Nephron progenitor cell (in vitro differentiated cells): ENCODE measurements at places on chromosomes 2 and 18.
A peak's percentile ranks its signal among the peaks of the same experiment; 100 is the strongest.

DNA sequence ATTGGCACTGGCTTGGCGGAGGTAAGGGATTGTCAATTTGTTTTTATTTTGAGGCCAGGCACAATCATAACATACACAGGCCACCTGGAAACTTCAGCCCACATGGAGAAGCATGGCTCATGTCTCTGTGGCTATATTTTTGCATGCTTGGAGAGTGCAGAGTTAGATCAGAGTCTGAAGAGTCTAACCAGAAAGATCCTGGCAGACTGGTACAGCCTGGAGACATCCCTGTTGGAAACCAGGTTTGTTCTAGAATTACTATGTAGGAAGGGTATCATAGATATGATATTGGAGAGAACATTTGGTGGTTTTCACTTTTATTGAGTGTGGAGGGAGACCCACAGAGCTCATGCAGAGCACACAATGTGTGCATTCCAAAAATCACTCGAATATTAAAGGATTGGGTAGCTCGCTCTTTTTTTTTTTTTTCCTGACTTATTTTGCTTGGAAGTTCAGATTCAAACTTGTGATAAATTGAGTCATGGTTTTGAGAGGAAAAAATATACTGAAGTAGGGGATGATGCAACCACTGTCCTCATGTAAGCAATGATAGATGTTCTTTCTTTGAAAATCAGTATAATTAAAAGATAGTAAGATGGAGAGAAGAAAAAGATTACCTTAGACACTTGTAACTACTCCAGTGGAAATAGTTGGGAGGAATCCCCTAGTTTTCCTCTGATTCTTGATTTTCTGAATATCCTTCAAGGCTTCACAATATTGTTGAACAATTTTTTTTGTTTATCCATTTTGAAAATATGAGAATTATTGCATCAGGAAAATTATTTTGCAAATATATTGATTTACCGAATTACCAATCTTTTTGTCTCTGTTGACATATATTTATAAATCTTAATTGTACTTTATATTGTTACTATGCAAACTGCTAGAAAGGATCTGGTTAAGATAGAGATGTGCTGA lies 185.7 kb upstream of the ZEB2 start:
- DNase-seq: no peak

- no peak for DNase-seq
These were observed 50.5 kb downstream of the CCDC141 start for GRCh38 chr2:178999476-178999875.

DNA sequence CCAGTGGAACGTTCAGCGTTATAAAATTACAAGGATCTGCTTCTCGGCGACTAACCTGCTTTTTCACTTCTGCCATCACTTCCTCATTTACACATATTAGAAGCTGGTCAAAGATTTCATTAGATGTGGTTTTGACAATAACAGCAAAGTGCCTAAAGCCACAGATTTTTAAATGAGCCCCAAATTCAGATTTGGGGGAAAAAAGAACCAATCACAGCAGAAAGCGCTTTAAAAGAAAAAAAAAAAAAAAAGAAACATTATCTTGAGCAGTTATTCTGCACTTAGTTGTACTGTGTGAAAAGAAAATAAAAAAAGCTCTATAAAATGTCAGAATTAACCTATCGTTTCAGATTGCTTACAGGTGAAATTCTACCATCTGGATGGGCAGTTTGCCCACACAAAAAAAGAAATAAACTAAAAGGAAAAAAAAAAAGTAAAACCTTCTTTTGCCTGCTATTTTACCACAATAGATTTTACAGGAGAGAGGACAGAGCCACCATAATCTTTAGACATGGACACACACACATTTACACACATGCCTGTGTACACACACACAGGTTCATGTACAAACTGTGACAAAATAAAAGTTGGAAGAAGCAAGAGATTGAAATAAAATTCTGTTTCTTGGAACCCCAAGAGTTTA lies 167.2 kb downstream of the TCF4 start:
- DNase-seq: no peak

DNA sequence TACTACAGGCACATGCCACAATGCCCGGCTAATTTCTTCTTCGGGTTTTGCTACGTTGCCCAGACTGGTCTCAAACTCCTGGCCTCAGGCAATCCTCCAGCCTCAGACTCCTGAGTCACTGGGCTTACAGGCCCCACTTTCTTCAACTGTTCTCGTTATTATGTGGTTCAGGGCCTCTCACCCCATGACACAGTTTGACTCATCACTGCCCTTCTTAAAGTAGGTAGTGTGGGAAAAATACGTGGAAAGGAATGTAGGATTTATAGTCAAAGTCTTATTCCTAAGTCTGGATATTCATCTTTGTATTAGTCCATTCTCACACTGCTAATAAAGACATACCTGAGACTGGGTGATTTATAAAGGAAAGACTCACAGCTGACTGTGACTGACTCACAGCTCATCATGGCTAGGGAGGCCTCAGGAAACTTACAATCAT lies 19.4 kb downstream of the CENPA start:
- DNase-seq: no peak

DNA sequence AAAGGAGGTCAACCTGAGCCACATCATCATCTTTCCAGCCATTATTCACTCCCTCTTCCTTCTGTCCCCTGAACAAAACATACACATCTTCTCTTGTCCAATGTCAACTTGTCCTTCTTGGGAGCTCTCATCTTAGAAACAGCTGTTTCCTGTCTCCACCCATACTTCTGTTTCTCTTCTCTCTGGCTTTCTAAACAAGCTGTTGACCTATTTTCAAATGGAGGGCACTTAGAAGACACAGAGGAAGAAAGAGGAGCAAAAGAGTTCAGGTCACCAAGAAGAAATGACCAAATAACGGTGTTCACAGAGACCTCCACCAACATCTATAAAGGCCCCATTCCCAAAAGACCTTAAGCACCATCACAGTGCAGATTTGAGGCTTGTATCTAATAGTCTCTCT lies 355.9 kb upstream of the HNRNPA3 start:
- DNase-seq: no peak

- DNase-seq: no peak
These were observed 145.1 kb downstream of the KCNE4 start for GRCh38 chr2:223197046-223197445.

DNA sequence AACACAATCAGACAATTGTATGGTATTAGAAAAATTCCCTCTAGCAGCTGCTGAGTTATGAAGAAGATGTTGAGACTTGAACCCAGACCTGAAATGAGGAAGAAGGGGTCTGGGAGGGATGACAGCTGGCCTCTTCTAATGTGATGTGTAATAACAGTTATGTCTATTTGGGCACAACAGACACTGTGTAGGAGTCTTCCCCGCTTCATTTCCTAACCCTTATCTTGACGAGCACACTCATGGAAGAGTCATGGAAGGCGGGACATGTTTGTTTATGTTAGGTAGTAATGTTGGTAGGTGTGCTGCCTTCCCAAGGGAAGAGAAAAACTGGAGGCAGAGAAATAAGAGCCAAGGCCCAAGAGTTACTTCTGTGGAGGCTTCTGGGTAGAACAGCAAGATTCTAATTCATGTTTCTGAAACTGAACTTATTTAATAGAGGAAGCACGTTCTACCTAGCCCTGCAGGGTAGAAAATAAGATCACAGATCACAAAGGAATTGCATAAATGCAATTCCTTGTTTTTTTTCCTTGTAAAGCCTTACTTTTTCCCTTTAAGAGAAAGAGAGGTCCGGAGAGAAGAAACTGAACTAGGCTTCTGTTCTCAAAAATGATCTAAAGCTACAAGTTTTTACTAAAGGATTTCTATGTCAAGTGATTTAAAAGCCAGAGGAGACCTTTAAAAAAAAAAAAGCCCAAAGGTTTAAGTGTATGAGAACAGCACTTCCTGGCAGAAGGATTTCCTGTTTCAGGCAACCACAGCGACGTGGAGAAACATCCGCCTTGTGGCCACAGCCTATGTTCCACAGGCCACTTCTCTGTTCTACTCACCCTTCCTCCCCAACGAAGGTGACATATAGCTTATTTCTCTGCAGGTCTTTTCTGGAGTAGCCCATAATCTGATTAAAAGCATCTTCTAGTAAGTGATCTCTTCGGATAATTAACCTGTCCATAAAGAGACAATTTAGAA lies 68.5 kb upstream of the STK17B start:
- no peak for DNase-seq

DNA sequence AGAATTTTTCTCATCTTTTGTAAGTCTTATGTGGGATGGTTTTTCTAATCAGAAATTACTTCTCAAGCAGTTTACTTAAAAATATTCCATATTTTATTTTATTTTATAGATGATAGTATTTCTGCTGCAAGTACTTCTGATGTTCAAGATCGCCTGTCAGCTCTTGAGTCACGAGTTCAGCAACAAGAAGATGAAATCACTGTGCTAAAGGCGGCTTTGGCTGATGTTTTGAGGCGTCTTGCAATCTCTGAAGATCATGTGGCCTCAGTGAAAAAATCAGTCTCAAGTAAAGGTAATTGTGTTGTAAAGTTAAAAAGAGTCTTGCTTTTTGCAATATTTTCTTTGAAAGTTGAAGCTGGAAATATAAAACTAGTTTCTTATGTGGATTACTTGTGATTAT lies 76.2 kb downstream of the EML4 start:
- no peak for DNase-seq

DNA sequence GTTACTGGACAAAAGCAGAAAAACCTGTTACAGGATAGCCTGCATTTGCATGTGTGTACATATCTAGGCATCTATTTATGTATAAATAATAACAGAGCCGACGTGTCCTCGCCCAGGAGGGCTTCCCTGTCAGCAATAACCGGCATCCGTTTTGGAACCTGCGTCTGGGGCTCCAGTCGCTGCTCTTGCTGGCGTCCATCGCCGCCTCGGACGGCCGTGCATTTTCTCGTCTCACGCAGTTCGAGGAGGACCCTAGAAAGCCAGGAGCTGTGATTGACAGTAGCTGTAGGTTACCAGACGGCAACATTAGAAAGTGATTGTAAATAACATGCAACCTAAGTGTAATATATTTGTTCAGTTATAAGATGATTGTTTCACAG lies 132.6 kb downstream of the NFATC1 start:
- no peak for DNase-seq

- no peak for DNase-seq
These were observed 20.8 kb downstream of the SP140L start for GRCh38 chr2:230347659-230348305.

GRCh38 chr2:218216336-218216673 lies 684 bp upstream of the ARPC2 start:
- no peak for DNase-seq

DNA sequence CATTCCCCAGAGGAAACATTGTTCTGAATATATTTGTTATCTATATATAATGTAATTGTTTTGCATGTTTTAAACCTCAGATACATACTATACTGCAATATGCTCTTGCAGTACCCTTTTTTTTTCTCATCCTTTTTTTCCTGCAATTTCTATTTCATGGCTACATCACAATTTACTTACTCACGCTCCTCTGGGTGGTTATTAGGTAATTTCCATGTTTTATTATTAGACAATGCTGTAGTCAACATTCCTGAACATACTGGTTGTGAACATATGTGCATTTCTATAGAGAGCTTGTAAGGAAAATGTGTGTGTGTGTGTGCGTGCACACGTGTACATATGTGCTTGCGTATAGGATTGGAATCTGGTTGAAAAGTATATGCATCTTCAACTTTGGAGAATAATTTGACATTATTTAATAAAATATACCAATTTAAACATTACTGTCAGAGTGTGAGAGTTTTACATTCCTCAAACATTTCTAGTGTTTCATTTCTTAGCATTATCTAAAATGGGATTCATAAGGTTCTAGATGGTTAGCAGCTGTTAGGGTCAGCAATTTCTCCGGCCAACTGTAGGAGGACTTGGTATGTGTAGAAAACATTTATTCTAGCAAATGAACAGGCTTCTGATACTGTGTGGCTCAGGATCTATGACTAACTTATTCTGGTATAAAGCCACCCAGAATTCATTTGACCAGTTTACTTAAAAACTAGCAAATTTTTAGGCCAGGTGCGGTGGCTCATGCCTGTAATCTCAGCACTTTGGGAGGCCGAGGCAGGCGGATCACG lies 22.4 kb downstream of the NCOA1 start:
- DNase-seq: no peak

DNA sequence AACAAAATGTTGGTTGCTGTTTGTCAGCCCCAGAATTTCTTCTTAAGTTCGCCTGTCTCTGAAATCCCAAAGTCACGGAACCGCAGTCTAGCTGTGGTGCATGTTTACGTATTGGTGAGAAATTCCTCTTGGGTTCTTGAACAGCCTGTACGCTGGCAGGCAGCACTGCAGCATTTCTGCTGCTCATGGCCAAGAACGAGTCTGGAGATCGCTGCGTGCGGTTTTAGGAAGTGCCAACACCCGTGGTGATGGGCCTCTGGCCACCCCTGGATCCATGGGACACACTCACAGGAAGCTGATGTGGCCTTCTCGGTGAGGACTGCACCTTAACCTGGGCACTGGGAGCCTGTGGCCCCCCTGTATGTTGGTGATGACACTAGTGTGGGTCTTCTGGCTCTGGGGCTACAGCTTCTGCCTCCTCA lies 23.7 kb downstream of the ASB1 start:
- no peak for DNase-seq

DNA sequence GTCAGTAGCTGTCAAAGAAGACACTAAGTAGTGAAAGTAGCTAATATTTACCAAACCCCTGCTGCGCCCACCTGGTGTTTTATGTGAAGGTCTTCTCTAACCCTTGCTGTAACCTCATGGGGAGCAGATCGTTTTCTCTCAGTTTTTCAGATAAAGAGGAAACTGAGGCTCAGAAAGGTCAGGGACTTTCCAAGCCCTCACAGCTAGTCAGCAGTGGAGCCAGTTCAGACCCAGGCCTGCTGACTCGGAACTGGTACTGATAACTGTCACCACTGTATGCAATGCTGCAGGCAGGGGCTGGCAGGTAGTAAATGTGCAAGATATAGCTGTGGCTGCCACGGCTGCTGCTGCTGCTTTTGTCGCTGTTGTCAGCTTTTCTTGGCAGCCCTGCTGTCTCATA lies 69.1 kb downstream of the LRRFIP1 start:
- DNase-seq: no peak

- no peak for DNase-seq
These were observed 555.5 kb downstream of the ARHGAP15 start for GRCh38 chr2:143684551-143685320.

GRCh38 chr2:178550352-178550751 lies 70.1 kb downstream of the PLEKHA3 start:
- no peak for DNase-seq

DNA sequence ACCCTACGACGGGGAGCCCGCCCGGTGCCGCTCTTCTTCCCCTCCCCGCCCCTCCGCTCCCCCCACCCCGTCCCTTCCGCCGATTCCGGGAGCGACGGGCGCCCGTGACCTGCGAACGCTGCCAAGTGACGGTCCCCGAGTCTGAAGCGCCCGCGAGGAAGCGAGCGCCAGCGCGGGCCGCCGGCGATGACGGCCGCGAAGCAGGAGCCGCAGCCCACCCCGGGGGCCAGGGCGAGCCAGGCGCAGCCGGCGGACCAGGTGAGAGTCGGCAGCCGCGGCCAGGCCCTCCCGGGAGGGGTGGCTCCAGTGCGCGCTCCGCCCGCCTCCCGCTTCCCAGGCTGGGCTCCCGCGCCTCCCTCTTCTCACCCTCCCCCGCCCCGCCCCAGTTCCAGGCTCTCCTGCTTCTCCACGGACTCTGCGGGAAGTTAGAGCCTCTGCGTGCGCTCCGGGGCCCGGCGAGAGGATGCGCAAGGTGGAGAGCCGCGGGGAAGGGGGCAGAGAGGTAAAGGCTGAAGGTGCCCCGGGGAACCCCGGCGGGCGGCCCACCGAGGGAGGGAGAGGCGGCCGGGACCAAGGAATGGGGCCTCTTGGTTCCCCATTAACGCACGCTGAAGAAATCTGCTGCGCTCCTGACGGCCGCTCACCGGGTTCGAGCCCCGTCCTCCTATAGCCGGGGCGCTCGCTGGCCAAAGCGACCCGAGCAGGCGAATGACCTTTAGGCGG lies 719.5 kb downstream of the DPP10 start:
- peak; percentile 61 for DNase-seq

- DNase-seq: no peak
These were observed 14.8 kb downstream of the SP110 start for GRCh38 chr2:230205034-230205433.
